ENCODE measurements at places on chromosomes 11 and 22.

GRCh38 chr22:39177791-39178190 is 25.3 kb upstream of the CBX7 start:
- DNase-seq: no peak

DNA sequence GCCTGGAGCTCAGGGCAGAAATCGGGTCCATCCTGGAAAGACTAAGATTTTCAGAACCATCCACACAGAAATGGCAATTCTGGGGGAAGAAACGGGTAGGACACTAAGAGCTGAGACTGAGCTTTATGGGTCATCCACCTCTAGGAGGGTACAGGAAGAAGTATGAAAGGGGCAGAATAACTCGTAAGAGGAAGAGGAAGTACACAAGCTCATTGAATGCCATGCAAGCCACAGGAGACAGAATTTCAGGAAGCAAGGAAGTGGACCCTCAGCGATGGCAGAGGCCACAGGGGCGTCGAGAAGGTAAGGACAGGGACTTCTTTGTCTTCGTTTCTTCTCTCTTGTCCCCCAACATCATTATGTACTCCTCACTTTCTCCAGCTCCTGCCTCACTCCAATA is 169.6 kb downstream of the MAML2 start:
- no peak for DNase-seq

- no peak for DNase-seq
These were observed 6.8 kb downstream of the OR51B2 start for GRCh38 chr11:5317292-5317691.

GRCh38 chr11:85406316-85406715 is 220.8 kb downstream of the DLG2 start:
- DNase-seq: no peak

- no peak for DNase-seq
These were observed 39.3 kb upstream of the TP53I11 start for GRCh38 chr11:44989831-44990566.

- no peak for DNase-seq
These were observed 99.2 kb upstream of the RASSF10 start for GRCh38 chr11:12909879-12910278.

GRCh38 chr22:36922105-36922608 is 8.7 kb downstream of the CSF2RB start:
- no peak for DNase-seq

GRCh38 chr11:73347067-73347466 is 29.1 kb upstream of the RELT start:
- no peak for DNase-seq

DNA sequence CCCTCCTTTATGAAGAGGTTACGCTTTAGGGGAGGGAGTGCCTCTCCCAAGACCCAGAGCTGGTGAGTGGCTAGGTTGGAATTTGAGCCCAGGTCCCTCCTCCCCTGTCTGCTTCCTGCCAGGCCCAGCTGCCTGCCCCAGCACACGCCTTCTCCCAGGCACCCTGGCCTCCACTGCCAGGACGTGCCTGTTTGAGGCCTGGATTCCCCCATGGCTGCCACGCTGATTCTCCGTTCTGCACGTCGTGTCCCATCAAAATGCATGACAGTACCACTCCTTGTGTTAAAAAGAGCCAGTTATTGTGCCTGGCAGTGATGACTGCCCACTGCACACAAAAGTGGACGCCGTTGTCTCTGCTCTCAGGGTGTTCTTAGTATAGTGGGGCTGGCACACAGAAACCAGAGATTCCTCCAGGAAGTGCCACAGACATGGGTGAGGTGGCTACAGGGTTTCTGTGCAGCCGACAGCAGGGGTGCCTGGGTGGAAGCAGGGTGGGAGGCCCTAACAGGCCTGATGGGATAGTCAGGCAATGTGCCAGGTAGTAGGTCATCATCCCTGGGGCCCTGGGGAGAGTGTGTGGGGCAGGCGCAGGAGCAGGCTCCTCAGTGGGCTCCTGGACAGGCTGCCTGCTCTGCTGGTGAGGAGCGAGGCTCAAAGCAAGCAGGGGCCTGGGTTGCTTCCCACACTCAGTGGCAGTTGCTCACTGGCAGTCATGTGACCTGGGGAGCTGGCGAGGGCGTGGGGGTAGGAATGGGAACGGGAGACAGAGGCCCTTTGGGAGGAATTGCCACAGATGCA is 24.2 kb downstream of the MED15 start:
- no peak for DNase-seq
